ENCODE measurements at places on chromosomes 7 and 10.
A peak's percentile ranks its signal among the peaks of the same experiment; 100 is the strongest.

GRCh38 chr7:55552320-55553023 lies 19.8 kb downstream of the VOPP1 start:
- peak; percentile 61 for DNase-seq

- DNase-seq, result no peak
Measured at GRCh38 chr10:2905851-2906250, 161.5 kb upstream of the PFKP start.

- no peak for DNase-seq
Measured at GRCh38 chr7:18663321-18663720, 167.8 kb downstream of the HDAC9 start.

DNA sequence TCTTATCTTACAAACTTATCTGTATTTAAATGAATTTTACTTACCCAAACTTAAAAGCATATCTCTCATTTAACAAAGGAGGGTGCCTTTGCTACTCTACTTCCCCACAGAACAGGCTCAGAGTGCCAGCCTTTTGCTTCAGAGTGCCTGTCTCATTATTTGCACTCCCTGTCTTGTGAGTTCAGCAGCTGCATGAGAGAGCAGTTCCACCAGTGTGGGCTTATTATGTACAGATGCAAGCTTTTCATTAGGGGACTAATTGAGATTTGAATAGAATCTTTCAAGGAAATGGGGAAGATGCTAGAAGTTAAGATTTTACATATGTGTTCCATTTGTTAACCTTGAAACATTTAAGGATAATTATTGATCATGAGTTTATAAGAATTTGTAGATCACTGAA lies 310.2 kb upstream of the LRRN3 start:
- DNase-seq, result no peak

DNA sequence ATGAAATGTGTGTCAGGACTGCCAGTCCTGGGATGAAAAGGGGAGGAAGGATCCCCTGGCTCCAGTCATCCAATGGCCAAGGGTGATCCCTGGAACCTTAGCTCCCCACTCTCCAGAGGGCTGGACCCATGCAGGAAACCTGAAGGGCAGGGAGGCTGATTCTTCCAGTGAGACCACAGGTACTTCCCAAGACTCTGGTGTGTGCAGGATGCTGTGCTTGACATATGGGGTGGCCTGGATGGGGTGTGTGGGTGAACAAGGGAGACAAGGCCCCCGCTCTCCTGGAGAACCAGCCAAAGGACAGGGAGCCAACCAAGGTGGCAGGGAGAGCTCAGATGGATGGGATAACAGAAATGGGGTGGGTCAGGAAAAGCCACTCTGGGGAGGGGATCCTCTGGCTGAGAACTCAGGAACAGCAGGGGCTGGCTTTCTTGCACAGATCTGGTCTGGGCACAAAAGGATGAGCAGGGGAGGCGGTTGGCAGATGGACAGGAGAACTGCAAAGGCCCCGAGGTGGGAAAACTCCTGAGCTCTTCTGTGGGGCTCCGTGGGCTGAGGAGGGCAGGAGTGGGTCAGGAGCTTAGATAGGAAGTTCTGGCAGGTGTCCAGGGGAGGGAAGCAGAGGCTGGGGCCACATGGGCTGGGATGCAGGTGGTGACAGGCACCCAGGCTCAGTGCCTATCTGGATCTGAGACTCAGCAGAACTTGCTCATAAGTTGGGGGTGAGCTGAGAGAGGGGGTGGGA lies 100.6 kb downstream of the ARHGAP22 start:
- DNase-seq, result no peak

GRCh38 chr7:120733143-120733542 lies 124.8 kb downstream of the TSPAN12 start:
- DNase-seq, result peak; percentile 49

- no peak for DNase-seq
Measured at GRCh38 chr10:12465385-12466136, 116.2 kb downstream of the CAMK1D start.

DNA sequence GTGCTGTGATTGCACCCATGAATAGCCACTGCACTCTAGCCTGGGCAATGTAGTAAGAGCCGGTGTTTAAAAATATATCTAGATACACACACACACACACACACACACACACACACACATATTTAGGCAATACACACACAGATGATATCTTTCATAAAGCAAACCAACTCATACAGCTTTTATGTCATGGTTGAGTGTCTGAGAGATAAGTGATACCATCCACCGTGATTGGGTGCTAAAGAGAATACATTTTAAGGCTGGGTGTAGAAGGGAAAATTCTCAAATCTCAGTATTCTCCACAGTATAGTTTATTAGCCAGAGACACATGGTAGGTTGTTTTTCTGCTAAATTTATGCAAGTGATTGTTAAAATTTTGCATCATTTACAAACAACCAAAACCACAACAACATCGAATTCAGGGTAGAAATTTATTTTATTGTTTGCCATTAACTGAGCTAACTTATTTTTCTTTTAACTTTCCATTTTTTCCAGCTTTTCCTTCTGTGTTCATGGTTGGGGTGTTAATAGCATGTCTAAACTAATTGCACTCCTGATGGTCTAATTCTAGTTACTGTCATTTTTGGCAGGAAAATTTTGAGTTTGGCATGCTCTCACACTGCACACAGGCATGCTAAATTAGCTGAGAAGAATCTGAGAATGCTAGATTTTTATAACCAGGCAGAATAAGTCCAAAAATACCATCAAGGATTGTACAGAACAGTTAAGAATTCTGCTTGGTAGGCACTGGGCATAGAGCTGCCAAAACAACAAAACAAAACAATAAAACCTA lies 57.9 kb upstream of the SYPL1 start:
- no peak for DNase-seq

GRCh38 chr7:69908454-69908853 lies 310.2 kb downstream of the AUTS2 start:
- DNase-seq, result no peak

DNA sequence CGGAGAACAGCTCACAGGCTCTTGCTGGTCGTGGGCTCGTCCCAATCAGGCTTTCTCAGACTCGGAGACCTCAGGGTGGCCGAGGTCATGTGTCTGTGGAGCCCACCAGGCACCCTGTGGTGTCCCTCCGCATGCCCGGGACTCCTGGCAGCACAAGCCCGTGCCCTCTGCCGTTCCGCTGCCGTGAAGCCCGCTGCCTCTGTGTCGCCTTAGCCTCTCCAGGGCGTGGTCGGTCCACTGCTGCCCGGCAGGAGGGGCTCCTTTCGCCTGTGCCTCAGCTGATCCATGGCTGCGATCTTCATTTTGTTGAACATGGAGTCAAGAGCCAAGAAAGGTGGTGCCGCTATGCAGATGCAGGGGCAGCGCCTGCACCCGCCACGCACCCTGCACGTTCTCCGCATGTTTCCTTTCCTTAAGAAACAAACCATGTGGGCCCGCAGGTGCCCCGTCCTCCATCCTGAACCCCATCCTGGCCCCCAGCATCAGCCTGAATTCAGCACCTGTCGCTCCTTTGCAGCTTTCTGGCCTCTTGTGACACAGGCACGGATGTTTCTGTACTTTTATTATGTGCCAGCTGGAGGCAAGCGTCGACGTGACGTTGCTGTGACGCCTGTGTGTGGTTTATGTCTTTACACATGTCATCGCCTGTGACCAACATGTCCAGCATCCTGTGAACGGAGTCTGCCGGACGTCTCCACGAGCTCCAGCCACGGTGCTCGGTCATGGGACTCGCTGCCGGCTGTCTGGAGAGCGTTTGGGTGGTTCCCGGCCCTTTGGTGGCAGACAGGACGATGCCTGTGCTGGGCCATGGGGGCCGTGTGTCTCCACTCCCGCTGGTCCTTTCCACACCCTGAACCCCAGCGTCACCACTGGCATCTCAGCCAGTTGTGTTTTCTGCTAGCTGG lies 69.9 kb downstream of the NKX6-2 start:
- DNase-seq, result no peak

- DNase-seq, result peak; percentile 79
Measured at GRCh38 chr7:79414910-79415309, 38.6 kb downstream of the MAGI2 start.

DNA sequence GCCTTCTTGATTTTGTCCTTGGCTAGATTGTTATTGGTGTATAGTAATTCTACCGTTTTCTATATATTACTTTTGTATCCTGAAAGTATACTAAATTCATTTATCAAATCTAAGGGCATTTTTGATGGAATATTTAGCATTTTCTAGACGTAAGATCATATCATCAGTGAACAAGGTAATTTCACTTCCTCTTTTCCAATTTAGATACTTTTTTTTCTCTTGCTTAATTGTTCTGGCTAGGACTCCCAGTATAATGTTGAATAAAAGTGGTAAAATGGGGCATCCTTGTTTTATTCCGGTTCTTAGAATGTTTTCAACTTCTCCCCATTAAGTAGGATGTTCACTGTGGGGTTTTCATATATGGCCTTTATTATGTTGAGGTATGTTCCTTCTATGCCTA lies 260.7 kb downstream of the POLR1F start:
- no peak for DNase-seq

DNA sequence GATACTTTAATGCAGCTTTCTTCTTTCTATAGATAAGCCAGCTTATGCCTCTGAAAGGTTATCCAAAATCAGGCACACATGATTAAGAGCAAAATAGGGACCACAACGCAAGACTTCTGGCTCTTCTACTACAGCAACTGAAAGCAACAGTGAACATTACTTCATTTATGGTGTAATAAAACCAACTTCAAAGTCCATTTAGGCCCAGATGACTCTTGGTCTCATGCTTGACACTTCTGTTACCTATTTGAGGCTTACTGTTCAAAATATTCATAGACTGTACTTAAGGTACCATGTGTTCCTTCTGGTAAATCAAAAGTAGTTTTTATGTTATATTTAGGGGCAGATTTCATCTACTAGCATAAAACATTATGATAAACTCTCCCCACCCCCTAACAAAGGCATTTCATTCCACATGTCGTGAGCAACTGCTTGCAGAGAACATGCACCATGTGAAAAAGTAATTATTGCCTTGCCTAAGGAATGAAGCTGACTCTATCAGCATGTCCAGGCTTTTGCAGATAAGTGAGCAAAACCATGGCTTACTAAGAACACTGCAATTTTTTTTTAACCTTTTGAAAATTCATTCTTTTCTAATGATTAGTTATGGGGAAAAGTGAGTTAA lies 154.9 kb upstream of the ITGB1 start:
- peak; percentile 86 for DNase-seq

DNA sequence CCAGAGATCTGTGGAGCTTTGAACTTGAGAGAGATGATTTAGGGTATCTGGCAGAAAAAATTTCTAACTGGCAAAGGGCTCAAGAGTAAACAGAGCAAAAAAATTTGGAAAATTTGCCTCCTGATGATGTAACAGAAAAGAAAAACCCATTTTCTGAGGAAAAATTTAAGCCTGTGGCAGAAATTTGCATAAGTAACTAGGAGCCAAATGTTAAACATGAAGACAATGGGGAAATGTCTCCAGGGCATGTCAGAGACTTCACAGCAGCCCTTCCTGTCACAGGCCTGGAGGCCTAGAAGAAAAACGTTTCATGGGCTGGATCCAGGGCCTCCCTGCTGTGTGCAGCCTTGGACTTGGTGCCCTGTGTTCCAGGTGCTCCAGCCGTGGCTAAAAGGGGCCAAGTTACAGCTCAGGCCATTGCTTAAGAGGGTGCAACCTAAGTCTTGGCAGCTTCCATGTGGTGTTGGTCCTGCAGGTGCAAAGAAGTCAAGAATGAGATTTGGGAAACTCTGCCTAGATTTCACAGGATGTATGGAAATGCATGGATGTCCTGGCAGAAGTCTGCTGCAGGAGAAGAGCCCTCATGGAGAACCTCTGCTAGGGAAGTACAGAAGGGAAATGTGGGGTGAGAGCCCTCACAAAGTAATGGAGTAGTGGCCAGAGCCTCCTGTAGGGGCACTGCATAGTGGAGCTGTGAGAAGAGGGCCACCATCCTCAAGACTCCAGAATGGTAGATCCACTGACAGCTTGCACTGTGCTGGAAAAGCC lies 8.1 kb downstream of the SEMA3D start:
- DNase-seq, result peak; percentile 58

DNA sequence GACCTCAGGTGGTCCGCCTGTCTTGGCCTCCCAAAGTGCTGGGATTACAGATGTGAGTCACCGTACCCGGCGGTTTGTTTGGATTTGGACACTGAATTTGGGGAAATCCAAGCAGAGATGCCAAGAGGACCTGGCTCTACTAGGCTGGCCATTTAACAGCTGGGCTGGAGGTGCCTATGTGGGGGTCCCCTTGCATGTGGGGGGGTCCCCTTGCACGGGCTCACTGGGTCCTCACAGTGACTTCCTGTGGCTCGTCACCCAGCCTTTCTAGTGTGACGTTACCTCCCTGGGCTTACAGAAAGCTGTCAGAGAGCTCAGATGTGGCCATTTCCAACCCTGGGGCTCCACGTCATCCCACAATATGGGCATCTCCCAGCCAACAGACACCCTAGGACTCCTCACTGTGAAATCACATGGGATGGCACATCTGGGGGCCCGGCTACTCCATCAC lies 49.3 kb upstream of the GNA12 start:
- no peak for DNase-seq

- no peak for DNase-seq
Measured at GRCh38 chr7:78873117-78873516, 580.4 kb downstream of the MAGI2 start.

DNA sequence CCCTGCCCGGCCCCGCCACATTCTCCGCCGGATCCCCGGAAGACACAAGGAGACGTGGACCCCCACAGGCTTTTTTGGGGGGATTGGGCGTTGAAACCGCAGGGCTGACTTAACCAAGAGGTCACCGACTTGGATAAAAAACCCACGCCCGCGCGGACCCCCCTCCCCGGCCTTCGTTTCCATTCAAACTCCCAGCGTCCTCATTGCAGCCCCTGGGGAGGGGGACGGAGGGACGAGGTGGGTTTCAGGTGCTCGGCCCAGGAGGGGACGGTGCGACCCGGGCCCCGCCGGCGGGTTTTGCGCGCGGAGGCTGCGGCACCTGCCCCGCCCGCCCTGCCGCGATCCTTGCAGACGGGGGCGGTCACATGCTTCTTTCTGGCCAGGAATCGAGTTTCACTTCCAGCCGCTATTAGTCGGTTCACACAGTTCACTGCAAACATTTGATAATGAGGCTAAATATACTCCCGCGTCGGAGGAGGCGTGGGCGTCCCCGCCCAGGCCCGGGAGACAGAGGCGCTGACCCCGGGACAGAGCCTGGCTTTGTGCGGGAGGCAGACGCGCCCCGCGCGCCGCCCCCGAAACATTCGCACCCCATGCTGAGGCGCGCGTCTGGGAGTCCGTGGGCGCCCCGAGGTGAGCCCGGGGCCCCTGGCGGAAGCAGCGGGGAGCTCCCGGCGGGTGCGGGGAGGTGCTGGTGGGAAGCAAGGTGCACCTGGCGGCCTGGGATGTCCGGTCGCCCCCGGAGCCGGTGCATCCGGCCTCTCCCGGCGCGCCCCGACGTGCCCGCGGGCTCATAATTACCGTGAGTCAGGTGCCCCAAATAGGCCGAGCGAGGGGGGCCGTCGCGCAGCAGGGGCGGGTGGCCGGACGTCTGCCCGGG lies 2.7 kb upstream of the PDGFA start:
- peak; percentile 39 for DNase-seq

GRCh38 chr7:8260871-8261694 lies 884 bp downstream of the ICA1 start:
- no peak for DNase-seq

GRCh38 chr7:4189131-4189570 lies 492.9 kb upstream of the FOXK1 start:
- no peak for DNase-seq

DNA sequence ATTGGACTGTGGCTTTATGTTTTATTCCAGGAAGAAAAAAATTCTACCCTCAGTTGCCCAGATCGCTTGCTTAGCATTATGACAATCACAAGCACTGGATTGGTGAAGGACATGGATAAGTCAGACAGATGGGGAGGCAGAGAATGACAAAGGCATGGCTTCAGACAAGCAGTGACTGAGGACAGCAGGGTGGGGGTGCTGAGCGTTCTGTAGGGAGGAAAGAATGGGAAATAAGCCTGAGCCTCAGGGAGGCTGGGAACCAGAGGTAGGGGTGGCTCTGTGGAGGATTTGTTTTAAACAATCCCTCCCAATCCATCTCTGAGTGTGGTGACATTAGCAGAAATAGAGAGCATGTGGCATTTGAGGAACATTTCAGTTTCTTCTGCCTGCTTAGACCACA lies 896.9 kb downstream of the CCSER2 start:
- DNase-seq, result no peak

Measured in fibroblast of the aortic adventitia (primary cell).